ENCODE measurements at places on chromosomes 16 and 17. TPM values are rescaled to one million over a fixed set of nuclear protein-coding genes. Genes with fewer than 3 reads are reported as not detected.

DNA sequence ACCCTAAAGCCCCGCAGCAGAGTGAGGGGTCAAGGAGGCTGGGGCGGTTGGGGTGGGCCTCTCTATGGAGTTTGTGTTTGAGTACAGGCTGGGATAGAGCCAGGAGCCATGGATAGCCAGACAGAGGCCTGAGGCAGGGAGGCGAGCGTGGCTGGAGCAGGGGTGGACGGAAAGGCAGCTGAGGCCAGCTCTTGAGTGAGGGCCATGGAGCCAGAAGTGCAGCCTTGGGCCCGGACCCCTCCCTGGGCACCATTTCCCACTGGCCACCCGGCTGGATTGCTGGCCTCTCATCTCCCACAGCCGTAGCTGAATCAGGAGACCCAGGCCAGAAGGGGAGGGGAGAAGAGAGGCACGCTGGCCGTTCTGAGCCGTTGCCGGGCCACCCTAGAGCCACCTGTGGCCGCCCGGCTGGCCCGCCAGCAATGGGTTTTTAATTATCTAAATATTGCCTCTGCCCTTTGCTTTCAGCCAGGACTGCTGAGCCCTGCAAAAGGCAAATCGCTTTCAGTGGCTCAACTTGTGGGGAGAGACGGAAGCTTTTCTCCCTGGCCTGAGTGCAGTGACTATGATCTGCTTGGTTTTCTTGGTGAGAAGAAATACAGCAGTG is 75.2 kb upstream of the GSE1 start:
- DNase-seq, result no peak

- no peak for DNase-seq
These were observed 4.6 kb downstream of the GRB7 start for GRCh38 chr17:39742126-39742855.

GRCh38 chr16:69816996-69817395 is 54.9 kb downstream of the WWP2 start:
- no peak for DNase-seq

DNA sequence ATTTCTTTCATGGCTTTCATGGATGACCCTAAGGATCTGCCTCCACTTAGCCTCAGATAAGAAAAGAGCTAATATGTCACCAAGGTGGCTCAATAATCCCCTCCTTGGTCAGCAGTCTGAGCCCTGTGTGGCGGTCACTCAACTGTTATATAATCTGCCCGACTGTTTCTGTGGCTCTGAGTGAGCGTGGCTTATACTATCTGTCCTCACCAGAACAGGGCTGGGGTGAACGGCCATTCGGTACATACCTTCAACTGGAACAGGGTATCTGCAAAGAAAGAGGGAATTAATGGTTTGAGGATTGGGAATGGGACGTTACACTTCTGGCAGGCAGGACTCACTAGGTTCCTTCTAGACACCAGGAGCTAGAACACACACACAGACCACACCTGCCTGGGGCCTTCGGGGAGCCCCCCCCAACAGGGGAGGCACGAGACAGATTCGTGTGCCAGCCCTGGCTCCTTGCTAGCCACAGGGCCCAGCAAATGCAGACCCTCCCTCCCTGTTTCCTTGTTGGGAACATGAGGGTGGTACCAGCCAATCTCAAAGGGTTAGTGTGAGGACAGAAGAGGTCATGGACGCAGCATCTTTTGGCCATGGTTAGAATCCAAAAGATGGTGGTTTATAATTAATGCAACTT is 3.7 kb downstream of the CHMP1A start:
- no peak for DNase-seq

DNA sequence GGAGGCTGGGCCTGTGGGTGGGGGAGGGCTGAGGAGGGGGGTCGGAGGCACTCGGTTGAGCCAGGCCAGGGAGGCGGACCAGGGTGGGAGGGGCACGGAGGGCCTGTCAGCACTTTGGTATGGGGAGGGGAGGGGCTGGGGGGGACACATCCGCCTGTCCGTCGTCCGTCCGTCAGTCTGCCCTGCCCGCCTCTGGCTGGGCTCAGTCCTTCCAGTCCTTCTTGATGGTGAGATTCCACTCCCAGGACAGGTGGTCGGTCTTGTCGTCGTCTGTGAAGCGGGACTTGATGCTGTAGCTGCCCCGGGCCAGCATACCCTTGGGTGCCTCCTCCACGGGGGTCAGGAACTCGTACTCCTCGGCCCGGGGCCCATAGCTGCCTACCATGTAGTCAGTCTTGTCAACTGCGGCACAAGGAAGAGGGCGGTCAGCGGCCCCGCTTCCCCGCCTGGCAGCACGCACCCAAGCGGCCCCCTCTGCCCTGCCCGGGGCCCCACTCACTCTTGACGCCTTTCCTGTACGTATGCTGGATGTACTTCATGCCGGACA is 2.4 kb downstream of the ARHGDIA start:
- DNase-seq, result peak; percentile 35

DNA sequence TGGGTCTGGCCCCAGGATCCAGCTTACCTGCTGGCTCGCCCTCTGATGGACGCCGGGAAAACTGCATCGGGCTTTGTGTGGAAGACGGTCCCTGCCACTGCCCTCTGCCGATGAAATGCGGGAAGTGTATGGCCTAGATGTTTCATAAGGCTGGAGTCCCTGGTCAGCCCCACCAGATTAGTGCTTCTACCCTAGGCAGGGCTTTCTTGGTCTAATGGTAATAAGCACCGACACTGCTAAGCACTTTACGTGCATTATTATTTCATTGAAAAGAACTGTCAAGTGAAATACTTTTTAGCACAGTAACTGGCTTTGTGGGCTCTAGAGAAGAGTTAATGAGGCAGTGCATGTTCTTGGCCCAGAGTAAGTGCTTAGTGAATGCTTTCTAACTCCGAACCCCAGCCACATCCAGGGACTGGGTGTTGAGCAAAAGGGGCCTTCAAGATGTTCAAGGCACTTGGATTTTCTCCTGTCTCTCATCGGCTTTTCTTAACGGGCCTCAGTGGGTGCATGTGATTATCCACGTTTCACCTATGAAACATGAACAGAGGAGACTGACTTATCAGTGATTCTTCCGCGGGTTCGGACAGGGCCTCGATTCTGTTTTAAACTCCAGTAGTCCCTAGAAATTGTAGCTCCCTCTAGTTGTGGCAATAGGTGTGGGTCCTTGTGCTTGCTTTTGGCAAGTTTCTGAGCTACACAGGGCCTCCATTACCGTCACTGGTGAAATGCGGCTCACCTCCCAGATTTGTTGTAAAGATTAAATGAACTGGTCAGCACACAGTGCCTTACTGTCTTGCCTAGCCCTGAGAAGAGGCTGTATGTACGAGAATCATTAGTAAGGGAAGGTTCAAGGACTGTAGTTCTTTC is 6.6 kb downstream of the TRAF4 start:
- peak; percentile 94 for DNase-seq

- DNase-seq, result no peak
These were observed 10.8 kb downstream of the NGFR start for GRCh38 chr17:49505854-49506253.

- DNase-seq, result no peak
These were observed 14.0 kb upstream of the PVALEF start for GRCh38 chr17:81151278-81151677.

GRCh38 chr17:77203846-77204245 is 63.1 kb downstream of the SEC14L1 start:
- no peak for DNase-seq

DNA sequence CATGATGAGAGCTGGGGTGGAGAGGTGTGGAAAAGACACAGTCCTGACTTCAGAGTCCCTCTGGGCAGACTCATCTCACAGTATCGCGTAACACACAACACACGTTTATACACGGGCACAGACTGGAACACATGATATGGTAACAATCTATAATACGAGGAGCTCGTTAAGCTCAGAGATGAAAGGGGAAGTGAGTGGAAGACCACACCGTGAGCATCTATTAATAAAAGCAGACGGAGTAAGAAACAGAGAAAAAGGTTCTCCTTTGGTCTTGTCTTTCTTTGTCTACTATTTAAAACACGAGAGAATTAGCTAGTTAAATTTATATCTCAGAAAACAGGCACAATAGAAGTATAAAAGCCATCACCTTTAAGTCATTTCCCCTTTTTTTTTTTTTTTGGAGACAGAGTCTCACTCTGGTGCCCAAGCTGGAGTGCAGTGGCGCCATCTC is 13.5 kb downstream of the ANKRD11 start:
- DNase-seq, result no peak

DNA sequence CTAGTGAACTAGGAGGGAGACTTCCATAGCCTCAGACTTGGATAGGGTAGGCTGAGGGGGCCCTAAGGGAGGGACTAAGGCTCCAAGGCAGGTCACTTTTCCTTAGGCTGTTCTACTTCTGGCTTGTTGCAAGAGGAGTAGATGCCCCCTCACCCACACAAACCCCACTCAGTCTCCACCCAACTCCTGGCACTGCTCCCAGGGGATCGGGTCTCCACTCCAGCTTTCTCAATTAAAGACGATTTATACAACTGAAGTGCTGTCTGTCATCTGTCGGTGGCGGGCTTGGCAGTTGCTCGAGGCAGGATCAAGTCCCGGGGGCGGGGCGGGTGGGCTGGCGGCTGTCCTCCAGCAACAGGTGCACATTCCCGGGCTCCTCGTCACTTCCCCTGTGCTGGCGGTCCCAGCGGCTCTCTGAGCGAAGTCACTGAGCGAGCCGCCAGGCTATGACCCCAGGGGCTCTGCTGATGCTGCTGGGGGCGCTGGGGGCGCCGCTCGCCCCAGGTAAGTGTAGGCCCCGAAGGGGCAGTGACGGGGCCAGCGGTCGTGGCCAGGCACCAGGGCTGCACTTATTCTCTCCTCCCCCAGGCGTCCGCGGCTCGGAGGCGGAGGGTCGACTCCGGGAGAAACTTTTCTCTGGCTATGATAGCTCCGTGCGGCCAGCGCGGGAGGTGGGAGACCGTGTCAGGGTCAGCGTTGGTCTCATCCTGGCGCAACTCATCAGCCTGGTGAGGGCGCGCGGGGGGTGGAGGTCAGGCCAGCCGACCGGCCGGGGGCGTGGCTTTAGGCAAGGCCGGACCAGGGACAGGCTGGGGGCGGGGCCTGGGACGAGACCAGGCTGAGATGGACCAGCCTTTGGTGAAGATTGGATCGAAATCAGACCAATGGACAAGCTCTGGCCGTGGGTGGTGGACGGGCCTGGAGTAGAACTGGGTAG is at the start of gene CHRNB1:
TSS of gene CHRNB1 (plus strand) at position 380 of the 937 bp plus-strand sequence. CDS start at position 447, 67 bp downstream.
- DNase-seq, result peak; percentile 86

- no peak for DNase-seq
These were observed 1.2 kb downstream of the SIAH1 start for GRCh38 chr16:48383877-48384519.

- no peak for DNase-seq
These were observed 16.4 kb downstream of the NDEL1 start for GRCh38 chr17:8451933-8452614.

The CCL16 gene
- total RNA-seq, result not detected

The EVPLL gene
- not detected for total RNA-seq

The CES5A gene
- not detected for total RNA-seq

The GCGR gene
- total RNA-seq, result not detected

The SSTR5 gene
- total RNA-seq, result 6.6 TPM

The SGCA gene
- total RNA-seq, result 224 TPM

The KRT14 gene
- total RNA-seq, result 0.23 TPM

The GPR139 gene
- not detected for total RNA-seq

The TRPV3 gene
- 1.7 TPM for total RNA-seq

The CLDN9 gene
- total RNA-seq, result 0.84 TPM
